Activated naive CD8-positive, alpha-beta T cell treated with anti-CD3 and anti-CD28 coated beads, Interleukin-2, amount 50 U/mL, for 16 hours (primary cell): ENCODE measurements at places on chromosomes 11 and 22.

- no peak for DNase-seq
Observed at GRCh38 chr11:126607374-126607773, 251.9 kb downstream of the ST3GAL4 start.

GRCh38 chr11:71447791-71448256 lies 369 bp downstream of the DHCR7 start:
- DNase-seq = no peak

DNA sequence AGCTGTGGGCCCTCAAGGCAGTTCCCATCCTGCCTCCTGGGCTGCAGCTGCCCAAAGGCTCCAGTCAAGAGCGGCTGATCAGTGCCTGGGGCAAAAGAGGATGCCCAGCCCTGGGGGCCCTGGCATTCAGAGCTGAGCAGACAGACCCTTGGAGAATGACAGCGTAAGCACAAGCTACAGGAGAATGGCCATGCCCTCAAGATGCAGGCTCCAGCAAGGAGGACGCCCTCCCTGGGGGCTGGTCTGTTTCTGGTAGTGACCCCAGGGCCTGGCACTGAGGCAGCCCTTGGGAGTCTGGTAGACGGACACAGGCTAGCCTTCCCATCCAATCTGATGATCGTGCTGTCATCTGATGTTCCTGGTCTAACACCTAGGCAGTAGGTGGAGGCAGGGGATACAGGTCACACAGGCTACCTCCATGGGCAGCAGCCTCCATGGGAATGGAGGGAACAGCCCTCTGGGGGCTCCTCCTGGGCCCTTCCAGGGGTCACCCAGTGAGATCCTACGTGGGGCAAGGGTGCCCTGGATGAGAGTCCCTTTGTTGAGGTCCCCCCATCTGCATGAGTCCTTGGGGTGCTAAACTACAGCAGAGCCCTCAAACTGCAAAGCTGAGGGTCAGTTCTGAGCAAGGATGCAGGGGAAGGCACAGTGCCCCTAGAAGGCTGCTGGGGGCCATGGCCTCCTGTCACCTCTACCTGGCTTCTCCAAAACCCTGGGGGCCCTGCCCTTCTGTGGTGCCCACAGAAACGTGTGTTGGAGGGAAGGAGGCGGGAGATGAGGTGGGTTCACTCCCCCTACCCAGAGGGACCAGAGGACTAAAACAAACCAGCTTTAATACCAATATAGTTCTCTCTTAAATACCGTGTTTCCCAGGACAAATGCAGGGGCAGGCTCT lies 10.2 kb upstream of the SF1 start:
- no peak for DNase-seq

- no peak for DNase-seq
Observed at GRCh38 chr22:47116426-47117341, 354.2 kb downstream of the TBC1D22A start.

- DNase-seq = no peak
Observed at GRCh38 chr11:78365381-78365792, 52.2 kb downstream of the GAB2 start.

DNA sequence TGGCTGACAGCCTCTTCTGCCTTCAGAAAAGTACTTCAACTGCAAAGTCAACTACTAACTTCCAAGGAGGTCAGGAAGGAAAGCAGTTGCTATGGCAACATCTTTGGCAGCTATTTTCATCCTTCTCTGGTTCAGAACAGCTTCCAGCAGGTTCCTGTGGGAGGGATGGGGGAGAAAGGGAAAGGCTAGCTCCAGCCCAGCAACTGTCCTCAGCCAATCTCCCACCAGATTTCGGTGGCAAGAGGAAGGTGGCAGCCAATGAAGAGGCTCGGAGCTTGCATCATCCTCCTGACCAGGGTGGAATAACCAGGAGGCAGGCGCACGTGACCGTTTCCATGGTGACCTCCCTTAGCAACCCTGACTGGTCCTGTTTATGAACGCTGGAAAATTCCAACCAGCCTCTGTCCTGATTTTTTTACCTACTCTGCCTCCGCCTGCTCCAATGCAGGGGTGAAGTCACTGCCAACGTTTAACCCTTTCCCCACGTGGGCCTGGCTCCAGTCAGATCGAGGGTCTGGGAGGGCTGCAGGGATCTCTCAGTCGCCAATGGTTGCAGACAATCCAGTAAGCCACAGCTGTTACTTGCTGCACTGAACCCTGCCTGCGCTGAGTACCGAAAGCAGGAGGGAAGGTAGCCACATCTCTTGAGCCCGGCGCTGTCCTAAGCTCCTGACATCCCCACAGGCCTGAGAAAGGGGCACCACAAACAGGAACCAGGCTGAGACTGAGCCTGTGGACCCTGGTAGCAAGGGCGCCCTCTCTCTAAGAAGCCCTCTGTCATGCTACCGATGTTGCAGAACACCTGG lies 11.2 kb upstream of the MALAT1 start:
- no peak for DNase-seq

DNA sequence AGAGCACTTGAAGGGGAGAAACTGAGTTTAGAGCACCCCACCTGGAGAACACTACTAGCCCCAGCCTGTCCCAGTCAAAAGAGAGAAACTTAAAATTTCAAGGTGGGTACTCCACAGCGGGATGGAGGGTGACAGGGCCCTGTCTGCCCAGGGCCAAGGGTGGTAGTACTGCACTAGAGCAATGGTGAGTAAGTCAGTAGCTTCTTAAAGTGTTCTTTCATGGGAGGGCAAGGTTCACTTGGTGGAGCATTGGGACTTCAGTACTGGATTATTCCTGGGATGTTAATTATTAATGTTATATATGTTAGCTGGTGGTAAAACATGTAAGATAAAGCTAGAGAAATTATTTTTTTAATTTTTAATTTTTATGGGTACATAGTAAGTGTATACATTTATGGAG lies 28.5 kb upstream of the AQP11 start:
- no peak for DNase-seq

GRCh38 chr11:73267906-73268540 lies 4.1 kb upstream of the P2RY6 start:
- DNase-seq = no peak

DNA sequence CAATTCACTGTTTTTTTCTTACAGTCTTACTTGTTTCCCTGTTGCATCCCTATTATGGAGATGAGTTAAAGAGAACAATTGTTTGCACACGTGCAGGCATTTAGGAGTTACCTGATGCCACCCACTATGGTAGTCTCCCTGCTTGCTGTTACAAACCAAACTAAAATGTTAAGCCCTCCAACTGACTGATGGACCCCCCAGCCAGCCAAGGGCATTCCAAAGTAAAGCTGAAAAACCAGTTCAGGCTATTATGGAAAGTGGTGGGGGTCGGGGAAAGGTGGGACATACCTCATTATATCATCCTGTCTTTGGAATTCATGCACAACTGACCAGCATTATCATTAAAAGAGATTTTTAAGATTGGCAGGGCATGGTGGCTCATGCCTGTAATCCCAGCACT lies 47.0 kb upstream of the GNAZ start:
- no peak for DNase-seq

GRCh38 chr11:29328961-29329441 lies 687.8 kb downstream of the KCNA4 start:
- no peak for DNase-seq

DNA sequence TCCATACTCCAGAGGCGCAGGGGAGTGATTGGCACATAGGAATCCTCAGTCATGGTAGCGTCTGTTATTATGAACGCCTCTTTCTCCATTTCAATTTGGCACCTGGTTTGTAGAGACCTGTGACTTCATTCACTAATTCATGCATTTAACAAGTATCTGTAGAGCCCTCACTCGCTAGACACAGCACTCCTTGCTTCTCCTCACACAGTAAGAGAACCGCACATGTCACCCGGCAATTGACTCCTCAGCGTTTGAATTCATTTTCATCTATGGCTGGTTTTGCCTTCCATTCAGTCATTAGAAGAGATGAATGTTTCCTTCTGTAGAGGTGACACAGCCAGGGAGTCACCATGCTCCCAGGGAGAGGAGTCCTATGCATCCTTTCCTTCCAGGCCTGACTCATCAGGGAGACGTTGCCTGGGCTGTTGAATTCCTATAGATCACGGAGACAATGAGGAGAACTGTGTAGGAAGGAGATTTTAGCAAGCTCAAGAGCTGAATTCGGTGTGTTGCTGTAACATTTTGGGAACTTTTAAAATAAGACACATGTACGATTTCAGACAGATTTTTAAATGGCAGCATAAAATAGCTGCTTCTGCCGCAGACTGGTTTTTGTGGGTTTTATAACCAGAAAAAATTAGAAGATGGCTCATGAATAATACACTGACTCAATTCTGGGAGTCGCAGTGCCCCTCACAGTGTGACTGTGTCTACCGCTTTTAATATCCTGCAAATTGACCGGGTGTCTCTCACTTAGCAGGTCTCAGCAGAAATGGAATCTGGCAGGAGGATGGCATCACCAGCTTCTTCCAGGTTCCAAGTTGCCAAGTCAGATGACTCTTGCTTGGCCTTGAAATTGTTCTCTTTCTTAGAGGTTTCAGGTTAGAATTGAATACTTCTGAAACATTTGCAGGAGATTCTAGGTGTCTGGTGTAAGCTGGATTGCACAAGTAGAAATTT lies 44.4 kb upstream of the CLMP start:
- no peak for DNase-seq

DNA sequence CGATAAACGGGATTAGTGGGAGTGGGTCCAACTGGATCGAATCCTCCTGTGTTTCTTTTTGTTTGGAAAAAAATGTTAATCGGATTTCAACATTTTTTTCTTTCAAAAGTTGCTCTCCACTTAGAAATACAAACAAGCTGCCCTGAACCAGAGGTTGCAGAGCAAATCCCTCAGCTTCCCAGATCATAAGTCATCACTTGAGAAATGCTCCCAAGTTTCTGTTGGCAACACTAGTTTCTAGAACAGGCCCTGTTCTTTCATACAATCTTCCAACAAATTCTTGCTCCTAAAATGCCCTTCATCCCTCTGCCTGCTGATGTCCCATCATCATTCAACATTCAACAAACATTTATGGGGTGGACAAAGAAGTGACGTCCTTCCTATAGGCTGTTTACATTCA lies 1.3 kb upstream of the MLC1 start:
- DNase-seq = no peak

GRCh38 chr22:45206233-45206632 lies 34.5 kb downstream of the KIAA0930 start:
- DNase-seq = no peak

DNA sequence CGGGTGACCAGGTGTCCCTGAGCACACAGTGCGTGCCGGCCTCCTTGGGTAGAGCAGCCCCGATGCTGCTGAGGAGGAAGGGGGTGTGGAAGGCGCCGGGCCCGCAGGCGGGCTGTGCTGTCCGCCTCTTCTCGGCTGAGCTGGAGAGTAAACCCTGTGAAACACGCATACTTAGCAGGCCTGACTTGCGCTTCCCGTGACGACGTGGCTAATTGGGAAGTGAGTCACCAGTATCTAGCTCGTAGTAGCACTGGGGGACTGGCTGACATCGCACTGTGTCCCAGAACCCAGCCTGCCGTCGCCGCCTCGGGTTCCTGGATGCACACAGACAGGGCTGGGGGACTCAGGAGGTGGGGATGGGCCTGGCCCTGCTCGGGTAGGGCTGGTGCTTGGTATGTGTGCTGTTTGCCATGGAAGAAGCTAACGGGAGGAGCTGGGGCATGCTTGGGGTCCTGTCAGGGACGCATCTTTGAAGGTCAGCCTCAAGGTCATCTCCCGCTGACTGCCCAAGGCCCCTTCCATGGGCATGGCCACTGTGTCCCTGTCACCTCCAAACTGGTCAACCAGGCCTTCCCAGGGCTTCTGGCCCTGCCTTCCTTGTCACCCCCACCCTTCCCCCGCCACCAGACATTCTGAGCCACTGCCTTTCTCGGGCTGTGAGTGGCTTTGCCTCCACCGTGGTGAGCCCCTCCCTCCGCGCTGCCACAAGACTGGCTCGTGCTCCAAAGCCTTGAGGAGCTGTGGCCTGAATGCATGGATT lies 1327.0 kb downstream of the BRD1 start:
- DNase-seq = no peak

DNA sequence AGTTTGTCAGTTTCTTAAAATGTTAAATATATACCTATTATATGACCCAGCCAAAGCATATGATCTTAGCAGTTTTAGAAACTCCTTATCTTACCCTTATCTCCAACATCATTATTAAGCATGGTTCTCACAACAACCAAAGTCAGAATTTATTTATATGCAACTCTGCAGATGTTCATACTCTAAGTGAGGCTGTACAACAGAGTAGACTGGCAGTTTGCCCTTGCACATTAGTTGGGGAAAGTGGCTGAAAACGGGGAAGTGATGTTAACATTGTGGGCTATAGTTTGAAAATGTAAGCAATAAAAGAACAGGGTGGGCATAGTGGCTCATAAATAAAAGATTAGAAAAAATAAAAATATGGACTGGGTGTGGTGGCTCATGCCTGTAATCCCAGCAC lies 49.7 kb downstream of the ATG16L2 start:
- DNase-seq = no peak

- DNase-seq = no peak
Observed at GRCh38 chr11:116312570-116313391, 460.0 kb downstream of the BUD13 start.

GRCh38 chr11:129846508-129847335 lies 31.1 kb downstream of the TMEM45B start:
- DNase-seq = no peak

- no peak for DNase-seq
Observed at GRCh38 chr22:36182857-36183256, 18.8 kb downstream of the APOL4 start.

GRCh38 chr11:12128301-12128751 lies 17.9 kb downstream of the MICAL2 start:
- no peak for DNase-seq

DNA sequence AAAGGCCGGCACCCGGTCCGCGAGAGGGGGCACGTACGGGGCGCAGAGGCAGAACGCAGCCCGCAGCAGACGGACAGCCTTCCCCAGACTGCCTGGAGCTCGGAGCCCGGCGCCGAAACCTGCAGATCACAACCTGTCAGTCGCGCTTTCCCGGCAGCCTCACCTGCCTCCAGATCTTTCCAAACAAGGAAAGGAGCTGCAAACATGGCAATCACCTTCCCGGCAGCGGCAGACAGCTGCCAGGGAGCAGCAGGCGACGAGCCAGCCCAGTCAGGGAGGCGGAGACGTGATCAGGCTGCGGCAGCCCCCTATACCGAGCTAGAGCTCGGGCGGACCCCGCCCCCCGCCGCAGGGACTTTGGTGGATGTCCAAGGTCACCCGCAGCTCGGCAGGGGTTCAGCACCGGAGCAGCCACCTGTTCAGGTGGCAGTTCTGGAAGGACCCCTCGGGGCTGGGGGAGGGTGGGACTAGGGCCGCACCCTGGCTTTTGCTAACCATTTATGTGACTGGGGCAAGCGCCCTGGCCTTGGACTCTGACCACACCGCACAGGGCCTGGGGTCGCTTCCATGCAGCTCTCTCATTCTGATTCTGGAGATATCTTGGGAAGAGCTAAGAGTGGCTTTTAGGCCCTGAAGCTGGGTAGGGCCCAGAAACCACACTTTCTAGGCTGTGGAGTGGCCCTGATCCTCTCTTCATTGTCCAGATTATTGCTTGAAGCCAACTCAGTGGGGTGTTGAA lies 143.8 kb downstream of the NECTIN1 start:
- no peak for DNase-seq
